Ovary (tissue), 10 donors: ENCODE measurements at places on chromosomes 3 and 15. TPM values are rescaled to one million over a fixed set of nuclear protein-coding genes. Genes with fewer than 3 reads are reported as not detected.
A peak's percentile ranks its signal among the peaks of the same experiment; 100 is the strongest.

GRCh38 chr15:69508659-69509058 is 56.0 kb downstream of the RPLP1 start:
- DNase-seq, result no peak

DNA sequence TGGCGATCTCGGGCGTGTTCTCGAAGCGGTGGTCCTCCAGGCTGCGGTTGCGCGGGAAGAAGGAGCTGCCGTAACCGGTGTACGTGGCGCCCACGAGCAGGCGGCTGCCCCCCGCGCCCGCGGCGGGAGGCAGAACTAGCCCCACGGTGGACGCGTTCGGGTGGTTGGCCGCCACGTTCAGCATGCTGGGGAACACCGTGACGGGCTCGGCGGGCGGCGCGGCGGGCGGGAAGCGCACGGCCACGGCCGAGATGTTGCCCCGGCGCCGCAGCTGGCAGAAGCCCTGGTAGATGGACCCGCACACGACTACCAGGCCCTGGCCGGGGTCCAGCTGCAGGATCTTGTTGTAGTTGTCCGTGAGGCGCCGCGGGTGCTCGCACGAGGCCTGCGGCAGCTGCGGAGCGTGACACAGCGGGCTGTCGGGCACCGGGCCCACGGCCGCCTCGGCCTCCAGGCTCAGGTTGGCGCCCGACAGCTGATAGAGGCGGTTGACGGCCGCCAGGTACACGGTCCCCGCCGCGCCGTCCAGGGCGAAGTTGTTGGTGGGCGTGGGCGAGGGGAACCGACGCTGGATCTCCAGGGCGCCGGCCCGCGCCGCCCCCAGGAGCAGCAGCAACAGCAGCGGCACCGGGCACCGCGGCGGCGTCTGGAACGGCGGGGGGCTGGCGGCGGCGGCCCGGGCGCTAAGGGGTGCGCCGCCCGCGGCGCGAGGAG is 397 bp downstream of the PLXND1 start:
- peak; percentile 70 for DNase-seq

GRCh38 chr3:102571006-102571405 is 136.2 kb downstream of the ZPLD1 start:
- DNase-seq, result no peak

- DNase-seq, result no peak
Measured at GRCh38 chr15:68594533-68595259, 15.9 kb downstream of the CORO2B start.

DNA sequence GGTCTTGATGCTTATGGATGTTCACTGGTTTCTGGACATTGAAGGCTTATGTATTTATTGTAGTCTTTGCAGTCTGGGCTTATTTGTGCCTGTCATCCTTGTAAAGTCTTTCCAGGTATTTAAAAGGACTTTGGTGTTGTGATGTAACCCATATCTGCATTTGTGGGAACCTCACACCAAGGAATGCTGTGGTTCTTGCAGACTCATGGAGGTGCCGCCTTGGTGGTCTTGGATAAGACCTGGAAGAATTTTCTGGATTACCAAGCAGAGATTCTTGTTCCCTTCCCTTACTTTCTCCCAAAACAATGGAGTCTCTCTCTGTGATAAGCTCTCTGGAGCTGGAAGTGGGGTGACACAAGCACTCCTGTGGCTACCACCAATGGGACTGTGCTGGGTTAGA is 363.5 kb upstream of the NECTIN3 start:
- DNase-seq, result no peak

DNA sequence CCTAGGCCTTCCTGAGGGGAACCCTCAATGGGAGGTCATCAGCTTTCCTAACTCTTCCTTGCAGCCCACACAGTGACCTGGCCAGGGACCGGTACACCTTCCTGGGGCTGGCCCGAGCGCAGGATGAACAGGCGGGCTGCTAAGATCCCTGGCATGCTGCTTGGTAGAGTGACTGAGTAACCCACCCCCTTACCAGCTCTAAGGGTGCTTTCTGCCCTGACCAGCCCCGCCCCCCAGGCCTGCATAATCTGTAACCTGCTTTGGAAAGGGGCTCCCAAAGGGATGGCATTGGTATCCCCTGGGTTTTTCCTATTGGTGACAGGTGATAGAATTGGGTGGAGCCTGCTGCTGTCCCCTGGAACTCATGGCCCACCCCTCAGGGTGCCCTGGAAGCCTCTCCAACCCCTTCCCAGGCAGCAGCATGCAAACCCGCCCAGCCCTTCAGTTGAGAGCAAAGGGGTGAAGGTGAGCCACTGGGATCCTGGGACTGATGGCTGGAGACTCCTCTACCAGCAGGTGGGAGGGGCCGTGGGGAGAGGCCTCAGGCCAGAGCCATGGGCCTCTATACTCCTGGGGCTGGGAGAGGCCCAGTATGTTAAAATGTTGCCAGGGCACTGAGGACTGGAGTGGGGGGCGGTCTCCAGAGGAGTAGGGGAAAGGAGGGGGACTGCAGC is 11.1 kb upstream of the KIF7 start:
- DNase-seq, result no peak

DNA sequence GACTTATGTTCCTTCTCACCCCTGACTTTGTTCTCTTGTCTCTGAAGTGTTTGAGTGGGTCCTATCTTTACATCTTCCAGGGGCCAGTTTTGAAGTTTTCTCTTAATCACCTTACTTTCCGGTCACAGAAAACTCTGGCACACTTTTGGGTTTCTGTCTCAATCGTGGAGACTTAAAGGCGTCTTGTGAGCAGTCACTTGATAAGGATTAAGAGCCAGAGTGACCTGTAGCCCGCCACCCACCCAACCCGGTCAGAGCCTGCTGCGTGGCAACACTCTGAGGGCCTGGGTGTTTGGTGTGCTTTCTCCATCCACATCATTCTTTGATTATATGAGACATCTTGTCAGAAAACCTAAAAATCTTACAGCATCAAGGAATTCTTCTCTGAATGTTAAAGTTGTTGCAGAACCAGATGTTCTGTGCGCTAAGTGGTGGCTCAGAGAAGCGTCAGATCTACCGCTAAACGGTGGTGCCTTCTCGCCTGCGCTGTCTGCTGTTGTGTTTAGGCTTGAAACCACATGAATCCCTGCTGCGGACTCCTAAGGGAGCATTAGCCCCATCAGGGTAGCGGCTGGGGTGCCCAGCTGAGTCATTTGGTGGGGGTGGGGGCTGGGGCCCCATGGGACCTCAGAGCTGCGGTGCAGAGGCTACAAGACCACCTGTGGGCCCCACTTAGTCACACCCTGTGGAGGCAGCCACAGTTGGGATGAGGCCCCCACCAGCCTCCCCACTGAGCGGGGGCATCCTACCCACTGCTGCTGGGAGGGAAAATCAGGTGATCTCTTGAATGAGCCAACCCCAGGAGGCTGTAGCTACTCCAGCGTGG is 158.7 kb upstream of the BHLHE40 start:
- DNase-seq, result no peak

DNA sequence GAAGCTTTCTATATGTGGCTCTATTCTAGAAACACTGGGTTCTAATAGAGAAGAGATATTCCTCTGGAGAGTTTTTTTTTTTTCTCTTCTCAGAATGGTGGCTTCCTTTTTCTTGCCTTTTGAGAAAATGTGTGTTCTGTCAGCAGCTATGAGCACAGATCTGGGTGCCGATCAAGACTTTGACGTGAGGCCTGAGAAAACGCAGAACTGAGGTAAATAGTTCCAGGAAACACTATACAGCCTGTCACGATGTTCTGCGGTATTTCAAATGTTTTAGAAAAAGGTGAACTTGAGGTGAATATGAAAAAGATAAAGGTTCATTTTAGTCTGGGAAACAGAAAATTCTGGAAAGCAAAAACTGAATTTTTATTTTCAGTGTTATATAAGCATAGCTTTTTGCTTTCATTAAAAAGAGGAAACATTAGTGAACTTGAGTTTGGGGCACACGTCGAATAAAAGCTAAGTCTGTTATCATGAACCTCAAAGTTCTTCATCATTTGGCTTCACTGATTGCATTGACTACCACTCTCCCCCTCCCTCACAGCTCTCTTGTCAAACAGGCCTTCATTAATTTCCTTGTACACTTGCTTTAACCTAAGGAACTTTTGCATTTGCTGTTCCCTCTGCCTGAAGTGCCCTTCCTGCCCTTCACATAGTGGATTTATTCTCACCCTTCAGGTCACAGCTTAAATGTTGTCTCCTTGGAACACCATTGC is 265.1 kb downstream of the NFKBIZ start:
- no peak for DNase-seq

DNA sequence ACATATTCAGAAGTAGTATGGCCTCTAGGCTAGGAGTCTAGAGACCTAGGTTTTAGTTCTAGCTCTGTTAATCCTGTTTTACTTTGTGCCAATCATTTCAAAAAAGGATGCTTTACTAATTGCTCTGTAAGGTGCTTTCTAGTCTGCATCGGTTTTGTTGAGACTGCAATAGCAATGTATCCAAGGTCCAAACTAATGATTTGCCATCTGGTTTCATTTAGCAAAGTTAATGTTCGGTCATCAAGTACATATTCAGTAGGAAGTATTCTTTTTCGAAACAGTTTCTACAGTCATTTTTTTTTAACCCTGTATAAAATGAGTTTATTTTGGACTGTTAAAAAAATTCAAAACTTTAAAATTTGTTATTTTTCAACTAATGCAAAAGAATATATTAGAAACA is 2.0 kb upstream of the GALK2 start:
- DNase-seq, result no peak

GRCh38 chr3:58183891-58184290 is 26.9 kb downstream of the DNASE1L3 start:
- DNase-seq, result no peak

Gene FANCD2OS
- polyA plus RNA-seq, result not detected

Gene TTC21A
- polyA plus RNA-seq, result 4.2 TPM

Gene CHDH
- polyA plus RNA-seq, result 0.85 TPM
